Fibroblast of lung (primary cell): ENCODE measurements at places on chromosomes 12 and 14. TPM values are rescaled to one million over a fixed set of nuclear protein-coding genes. Genes with fewer than 3 reads are reported as not detected.

DNA sequence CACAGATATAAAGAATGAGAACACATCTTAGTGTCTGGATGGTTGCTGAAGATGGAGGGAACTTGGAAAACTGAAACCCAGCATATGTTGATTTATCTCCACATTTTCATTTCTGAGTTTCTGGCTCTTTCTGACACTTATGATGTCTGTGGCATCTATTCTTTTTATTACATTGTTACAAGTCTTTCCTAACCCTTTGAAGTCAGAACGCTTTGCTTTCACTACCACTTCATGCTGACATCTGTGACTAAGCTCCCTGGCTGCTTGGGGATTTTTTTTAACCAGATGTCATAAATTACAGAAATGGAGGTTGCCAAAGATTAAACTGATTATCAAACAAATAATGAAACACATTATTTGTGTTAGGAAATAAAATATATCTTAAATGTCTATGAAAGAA lies 188.7 kb downstream of the KITLG start:
- peak; percentile 74 for DNase-seq

DNA sequence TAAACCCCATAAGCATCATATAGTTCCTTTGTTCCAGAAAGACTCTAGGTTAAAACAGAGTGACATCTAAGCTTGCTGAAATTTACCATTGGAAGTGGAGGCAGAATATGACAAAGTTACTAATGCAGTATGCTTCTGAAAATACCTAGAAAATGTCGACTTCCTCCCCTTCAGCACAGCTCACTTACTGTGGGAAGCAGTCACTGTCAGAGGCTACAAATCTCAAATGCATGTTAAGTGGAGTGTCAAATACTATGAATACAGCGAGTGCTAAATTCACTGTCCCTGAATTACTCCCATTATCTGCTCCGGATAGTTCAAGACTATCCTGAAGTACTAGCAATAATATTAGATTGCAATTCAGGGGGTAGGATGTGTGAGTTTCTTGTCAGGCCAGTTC lies 1454.6 kb downstream of the AACS start:
- DNase-seq = no peak

GRCh38 chr12:38905480-38906351 lies at the start of gene CPNE8:
Gene CPNE8, minus strand, starts transcription at chr12:38905591. Its CDS starts 57 bp downstream, at chr12:38905534.
- DNase-seq = peak; percentile 79

Gene SAMD15
- polyA plus RNA-seq = 0.69 and 1.1 TPM in 2 replicates

Gene PMCH
- not detected in 2 replicates for polyA plus RNA-seq

Gene FBXO21
- 31.3 and 38.0 TPM in 2 replicates for polyA plus RNA-seq
